ENCODE measurements at places on chromosomes 3 and 15.

GRCh38 chr15:51006336-51006985 is 88.2 kb downstream of the TNFAIP8L3 start:
- H3K36me3 ChIP-seq, result peaks cover 29% of the 10 kb centered on the region
- H3K4me1 ChIP-seq, result peaks cover 8% of the 10 kb centered on the region
- DNase-seq, result no peak
- H3K27ac ChIP-seq, result no peak overlapping the region
- peaks cover under 1% of the 10 kb centered on the region for H3K27me3 ChIP-seq

DNA sequence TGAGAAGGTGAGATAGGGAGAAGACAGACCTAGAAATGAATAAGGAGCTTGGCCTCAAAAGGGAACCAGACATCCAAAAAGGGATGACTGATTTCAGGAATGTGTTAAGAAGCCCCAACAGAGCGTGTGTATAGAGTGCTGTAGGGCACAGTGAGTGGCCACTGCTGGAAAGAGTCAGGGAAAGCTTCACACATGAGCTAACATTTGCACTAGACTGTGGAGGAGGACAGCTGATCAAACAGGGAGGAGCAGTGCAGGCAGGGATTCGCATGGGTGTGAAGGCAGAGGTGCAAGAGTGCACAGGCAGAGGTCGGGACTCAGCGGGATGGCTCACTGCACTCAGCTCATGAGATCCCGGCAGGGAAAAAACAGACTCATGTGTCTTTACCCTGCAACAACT is 61.8 kb downstream of the NPTN start:
- H3K36me3 ChIP-seq, result peaks cover 91% of the 10 kb centered on the region
- H3K27ac ChIP-seq, result no peak overlapping the region
- DNase-seq, result no peak
- H3K4me1 ChIP-seq, result peaks cover 32% of the 10 kb centered on the region
- H3K27me3 ChIP-seq, result no peaks in the 10 kb centered on the region

DNA sequence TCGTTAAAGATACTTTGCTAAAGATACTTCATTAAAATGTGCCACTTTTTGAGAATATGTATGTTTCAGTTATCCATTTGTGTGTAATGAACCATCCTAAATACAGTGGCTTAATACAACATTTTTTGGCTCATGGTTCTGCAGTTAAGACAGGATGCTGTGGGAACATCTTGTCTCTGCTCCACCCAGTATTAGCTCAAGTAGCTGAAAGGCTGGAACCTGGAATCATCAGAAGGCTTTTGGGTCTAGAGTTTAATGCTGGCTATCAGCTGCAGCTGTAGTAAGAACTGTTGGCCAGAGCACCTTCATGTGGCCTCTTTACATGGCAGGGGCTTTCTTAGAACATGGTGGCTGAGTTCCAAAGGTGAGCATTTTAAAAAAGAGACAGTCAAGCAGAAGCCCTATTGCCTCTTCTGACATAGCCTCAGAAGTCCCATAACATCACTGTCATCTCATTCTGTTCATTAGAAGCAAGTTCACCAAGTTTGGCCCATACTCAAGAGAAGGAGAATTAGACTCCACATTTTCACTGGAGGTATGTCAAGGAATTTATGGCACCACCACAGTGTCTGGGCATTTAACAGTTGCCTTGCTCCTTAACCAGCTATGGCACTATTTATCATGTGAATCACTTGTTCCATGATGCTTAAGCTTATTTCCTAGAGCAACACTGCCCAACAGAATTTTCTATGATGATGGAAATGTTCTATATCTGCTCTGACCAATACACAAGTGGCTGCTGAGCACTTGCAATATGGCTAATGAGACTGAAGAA is 70.4 kb upstream of the PDZRN3 start:
- H3K36me3 ChIP-seq, result no peaks in the 10 kb centered on the region
- H3K27ac ChIP-seq, result no peak overlapping the region
- no peak for DNase-seq
- no peaks in the 10 kb centered on the region for H3K4me1 ChIP-seq
- no peaks in the 10 kb centered on the region for H3K27me3 ChIP-seq

- H3K36me3 ChIP-seq, result no peaks in the 10 kb centered on the region
- DNase-seq, result no peak
- no peaks in the 10 kb centered on the region for H3K27me3 ChIP-seq
- H3K27ac ChIP-seq, result peak overlapping the region; percentile 53
These were observed 334.8 kb downstream of the ERC2 start for GRCh38 chr3:56133423-56133822.

DNA sequence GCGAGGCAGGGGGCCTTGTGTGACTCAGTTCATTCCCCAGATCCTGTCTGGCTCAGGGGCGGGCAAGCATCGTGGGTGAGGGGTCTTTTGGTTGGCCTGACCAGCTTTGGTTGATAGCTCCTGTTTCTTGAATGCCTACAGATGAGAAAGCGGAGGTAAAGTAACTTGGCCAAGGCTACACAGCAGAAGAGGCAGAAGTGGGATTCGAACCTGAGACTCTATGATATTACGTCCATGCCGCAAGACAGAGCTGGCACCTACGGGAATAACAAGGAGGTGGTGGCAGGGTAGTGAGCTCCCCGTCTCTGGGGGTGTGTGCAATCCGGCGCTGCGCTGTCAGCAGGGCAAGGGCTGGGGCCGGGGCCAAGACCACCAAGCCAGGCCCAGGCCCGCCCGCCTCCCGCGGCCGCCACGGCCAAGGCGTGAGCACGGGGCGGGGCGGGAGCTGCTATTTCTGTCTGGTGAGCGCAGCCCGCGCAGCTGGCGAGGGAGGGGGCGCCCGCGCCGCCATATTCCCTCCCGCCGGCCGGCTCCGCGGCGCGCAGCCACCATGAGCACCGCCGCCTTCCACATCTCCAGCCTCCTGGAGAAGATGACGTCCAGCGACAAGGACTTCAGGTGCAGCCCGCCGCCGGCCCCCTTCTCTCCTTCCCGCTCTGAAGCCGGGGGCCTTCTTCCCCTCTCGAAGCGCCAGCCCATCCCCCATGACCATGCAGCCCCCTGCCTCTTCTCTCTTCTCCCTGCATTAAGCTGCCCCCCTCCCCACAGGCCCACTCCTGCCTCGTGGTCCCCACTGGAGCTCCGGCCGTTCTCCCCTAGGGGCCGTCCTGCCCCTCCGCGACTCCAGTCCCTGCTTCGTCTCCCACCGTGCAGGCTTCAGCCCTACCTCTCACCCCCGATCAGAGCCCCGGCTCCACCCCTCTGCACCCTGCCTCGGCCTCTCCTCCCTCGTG is at the start of gene CAND2:
Gene CAND2, plus strand, starts transcription at position 510 of the 953 bp plus-strand sequence. Its CDS starts 41 bp downstream, at position 551.
- DNase-seq, result no peak
- H3K27ac ChIP-seq, result no peak within 1 kb of the TSS
- H3K27me3 ChIP-seq, result no peaks in the 10 kb centered on the region

DNA sequence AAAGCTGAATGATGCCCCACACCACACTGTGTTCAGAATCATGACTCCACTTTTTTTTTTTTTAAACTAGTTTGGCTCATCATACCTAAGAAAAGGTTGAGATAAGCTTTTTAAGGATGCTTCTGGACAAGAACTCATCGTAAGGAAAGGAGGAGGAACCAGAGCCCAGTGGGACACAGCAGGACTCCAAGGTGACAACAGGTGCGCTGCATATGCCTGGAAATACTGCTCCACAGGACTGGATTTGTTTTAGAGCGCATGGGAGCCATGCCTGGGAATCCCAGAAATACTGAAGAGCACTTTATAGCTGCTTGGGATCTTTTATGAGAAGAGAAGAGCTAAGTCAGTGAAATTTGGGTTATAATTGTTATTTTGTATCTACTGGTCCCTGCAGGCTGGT is 93.4 kb downstream of the NEDD4 start:
- H3K27me3 ChIP-seq, result no peaks in the 10 kb centered on the region
- H3K27ac ChIP-seq, result peak overlapping the region; percentile 99
- peaks cover 65% of the 10 kb centered on the region for H3K4me1 ChIP-seq
- H3K4me3 ChIP-seq, result no peak overlapping the region

DNA sequence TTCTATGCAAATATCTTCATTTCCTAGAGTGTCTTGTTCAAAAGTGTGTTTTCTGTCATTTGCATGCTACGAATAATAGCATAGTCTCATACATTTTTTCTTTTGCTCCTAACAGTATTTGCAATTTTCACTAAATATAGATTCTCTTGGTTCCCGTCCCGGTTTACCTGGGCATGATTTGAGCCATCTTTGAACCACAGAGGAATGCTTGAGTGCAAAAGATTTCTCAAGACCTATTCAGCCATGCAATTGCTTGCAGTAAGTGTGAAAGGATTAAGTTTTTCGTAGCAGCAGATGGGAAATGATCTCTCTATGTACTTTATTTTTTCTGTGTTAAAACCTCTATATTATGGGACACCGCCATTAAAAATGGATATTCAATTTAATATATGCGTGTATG is 733.0 kb downstream of the ZPLD1 start:
- H3K27me3 ChIP-seq, result no peaks in the 10 kb centered on the region
- no peaks in the 10 kb centered on the region for H3K36me3 ChIP-seq
- no peak overlapping the region for H3K4me3 ChIP-seq
- no peak for DNase-seq
- no peaks in the 10 kb centered on the region for H3K4me1 ChIP-seq

DNA sequence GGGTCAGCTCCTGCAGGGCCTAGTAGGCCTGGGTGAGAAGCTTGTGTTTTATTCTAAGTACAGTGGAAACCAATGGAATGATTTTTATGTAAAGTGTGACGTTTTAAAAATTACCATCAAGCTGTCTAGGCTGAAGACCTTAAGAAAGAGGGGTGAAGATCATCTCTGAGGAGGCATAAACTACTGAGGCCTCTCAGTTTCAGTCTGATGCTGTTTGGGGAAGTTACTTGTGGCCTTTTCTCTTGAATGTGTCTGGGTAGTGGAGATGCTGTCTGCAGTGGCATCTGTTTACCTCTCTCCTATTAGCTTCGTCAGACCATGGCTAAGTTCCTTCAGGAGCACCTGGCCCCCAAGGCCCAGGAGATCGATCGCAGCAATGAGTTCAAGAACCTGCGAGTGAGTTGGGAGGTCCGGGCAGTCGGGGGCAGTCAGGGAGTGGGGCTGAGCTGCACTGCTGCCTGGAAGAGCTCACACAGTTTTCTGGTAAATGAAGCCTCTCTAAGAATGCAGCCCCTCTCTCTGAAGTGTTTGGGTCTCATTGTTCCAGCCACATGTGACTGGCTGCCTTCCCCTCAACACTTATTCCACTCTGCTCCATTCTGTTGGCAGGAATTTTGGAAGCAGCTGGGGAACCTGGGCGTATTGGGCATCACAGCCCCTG is 1.9 kb downstream of the IVD start:
- H3K4me3 ChIP-seq, result no peak overlapping the region
- no peaks in the 10 kb centered on the region for H3K27me3 ChIP-seq
- peaks cover 50% of the 10 kb centered on the region for H3K36me3 ChIP-seq
- H3K27ac ChIP-seq, result no peak overlapping the region

DNA sequence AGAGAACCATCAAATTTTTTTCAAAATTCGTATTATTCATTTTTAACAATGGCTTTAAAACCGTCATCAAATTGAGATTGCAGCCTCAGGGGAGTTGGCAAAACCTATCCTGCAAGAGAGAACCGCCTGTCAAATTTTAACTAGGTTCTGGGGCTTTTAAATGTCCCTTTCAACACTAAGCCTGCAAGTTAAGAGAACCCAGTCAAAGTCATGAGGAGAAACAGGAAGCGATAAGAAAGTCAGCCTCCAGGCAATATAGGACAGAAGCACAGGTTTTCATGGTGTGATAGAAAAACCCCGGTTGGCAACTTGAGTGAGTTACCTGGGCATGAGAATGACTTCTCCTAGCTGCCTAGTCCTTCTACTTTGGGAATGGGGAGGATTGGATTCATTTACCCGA is 59.8 kb downstream of the CPNE4 start:
- H3K4me1 ChIP-seq, result no peaks in the 10 kb centered on the region
- no peaks in the 10 kb centered on the region for H3K27me3 ChIP-seq
- H3K4me3 ChIP-seq, result no peak overlapping the region
- DNase-seq, result no peak

DNA sequence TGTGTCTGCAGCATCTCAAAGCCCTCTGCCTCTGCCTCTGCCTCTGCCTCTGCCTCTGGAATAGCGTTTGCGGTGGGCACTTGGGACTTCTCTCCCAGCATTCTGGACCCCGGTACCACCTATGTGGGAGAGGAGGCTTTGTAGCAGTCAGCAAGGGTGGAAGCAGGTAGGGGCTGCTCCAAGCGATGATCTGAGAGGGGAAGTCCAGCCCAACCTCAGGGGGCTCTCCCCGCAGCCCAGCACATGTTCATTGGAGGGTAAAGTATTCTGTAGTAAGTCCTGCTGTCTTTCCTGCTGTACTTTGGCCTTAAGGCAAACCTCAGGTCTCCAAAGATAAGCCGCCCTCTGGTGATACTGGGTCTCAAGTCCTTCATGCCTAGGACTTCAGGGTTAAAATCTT is 68.6 kb downstream of the FAM174B start:
- peaks cover 7% of the 10 kb centered on the region for H3K27me3 ChIP-seq
- no peak overlapping the region for H3K4me3 ChIP-seq
- H3K27ac ChIP-seq, result no peak overlapping the region

- peak overlapping the region; percentile 73 for H3K27ac ChIP-seq
- H3K4me1 ChIP-seq, result peaks cover 56% of the 10 kb centered on the region
- H3K27me3 ChIP-seq, result no peaks in the 10 kb centered on the region
- peaks cover 41% of the 10 kb centered on the region for H3K36me3 ChIP-seq
- H3K4me3 ChIP-seq, result no peak overlapping the region
These were observed 10.8 kb upstream of the PHLDB2 start for GRCh38 chr3:111848283-111848682.

DNA sequence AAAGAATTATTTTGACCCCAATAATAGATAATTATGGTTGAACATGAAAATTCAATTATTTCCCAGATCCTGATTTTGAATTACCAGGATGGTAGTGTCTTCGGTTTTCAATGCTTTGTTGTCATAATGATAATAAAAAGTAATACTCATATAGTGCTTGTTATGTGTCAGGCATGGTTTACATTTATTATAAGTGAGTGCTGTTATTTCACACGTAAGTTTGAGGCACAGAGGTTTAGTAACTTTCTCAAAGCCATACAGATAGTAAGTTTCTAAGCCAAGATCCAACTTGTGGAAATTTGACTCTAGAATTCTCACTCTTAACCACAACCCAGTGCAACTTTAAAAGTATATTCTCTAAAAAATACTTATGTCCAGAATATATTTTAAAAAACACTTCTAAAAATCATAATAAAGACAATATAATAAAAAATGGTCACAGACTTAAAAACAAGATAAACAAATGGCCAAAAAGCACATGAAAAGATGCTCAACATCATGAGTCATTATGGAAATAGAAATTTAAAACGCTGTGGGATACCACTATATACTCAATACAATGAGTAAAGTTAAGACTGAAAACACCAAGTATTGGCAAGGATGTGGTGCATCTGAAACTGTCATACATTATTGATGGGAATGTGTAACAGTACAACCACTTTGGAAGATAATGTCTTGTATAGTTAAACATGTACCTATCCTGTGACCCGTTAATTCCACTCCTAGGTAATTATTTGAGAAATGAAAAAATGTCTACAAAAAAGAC is 45.2 kb downstream of the SPRED1 start:
- H3K4me3 ChIP-seq, result no peak overlapping the region
- H3K27ac ChIP-seq, result no peak overlapping the region
- H3K4me1 ChIP-seq, result peaks cover 10% of the 10 kb centered on the region
- peaks cover 31% of the 10 kb centered on the region for H3K36me3 ChIP-seq
- no peak for DNase-seq
- H3K27me3 ChIP-seq, result no peaks in the 10 kb centered on the region

- no peaks in the 10 kb centered on the region for H3K4me1 ChIP-seq
- H3K27me3 ChIP-seq, result no peaks in the 10 kb centered on the region
- H3K4me3 ChIP-seq, result no peak overlapping the region
- no peak overlapping the region for H3K27ac ChIP-seq
- no peak for DNase-seq
These were observed 28.0 kb upstream of the DCLK3 start for GRCh38 chr3:36792342-36792741.
